ENCODE measurements at places on chromosomes 7 and 10.

GRCh38 chr10:29386342-29386999 is 97.6 kb downstream of the LYZL1 start:
- peak; percentile 25 for DNase-seq

DNA sequence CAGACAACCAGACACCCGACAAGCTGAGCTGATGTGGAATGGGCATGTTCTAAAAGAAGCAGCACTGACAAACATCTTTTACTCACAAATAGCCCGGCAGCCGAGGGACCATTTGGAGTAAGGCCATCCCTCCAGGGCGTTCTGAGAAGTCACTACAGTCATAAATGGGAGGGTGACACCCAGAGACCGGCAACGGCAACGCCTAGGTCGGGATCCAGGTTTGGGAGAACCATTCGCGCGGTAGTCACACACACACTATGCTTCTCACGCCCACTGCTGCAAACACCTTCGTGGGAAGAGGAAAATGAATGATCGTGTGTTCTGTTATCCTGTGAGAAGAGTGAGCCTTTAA is 9.8 kb downstream of the TNS3 start:
- no peak for DNase-seq

DNA sequence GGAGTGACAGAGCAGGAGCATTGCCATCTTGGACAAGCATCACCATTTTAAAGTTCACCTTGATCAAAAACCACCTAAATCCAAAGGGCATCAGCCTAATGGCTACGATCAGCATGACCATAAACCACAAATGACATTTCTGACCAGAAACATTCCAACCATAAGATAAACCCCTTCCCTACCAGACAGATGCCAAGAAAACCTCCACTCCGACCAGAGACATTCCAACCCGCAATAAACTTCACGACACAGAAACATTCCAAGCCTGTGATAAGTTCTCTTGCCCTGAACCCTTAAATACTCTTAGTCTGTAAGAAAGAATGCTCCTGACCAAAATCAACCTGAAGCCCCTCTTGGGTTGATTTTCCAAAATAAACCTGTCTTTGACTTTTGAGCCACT is 606.9 kb downstream of the POM121L12 start:
- no peak for DNase-seq

DNA sequence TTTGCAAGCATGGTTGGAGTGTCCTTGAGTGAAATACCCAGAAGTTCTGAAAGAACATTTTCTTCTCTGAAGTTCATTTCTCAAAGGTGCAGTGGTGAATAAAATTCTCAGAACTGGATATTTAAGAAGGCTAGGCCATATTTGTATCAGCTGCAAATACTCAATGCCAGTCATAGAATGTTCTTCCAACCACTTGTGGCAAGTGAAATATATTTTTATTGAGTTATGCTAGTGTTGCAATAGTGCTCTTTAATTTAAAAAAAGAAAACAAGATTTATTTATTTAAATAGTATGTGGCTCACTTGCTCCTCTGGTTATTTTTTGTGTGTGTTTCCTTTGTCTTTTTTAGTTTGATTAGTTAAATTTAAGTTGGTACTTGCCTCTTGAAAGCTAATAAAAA is 64.5 kb downstream of the PALS2 start:
- DNase-seq: no peak

- DNase-seq: no peak
Measured at GRCh38 chr10:5606321-5606720, 60.1 kb downstream of the ASB13 start.

DNA sequence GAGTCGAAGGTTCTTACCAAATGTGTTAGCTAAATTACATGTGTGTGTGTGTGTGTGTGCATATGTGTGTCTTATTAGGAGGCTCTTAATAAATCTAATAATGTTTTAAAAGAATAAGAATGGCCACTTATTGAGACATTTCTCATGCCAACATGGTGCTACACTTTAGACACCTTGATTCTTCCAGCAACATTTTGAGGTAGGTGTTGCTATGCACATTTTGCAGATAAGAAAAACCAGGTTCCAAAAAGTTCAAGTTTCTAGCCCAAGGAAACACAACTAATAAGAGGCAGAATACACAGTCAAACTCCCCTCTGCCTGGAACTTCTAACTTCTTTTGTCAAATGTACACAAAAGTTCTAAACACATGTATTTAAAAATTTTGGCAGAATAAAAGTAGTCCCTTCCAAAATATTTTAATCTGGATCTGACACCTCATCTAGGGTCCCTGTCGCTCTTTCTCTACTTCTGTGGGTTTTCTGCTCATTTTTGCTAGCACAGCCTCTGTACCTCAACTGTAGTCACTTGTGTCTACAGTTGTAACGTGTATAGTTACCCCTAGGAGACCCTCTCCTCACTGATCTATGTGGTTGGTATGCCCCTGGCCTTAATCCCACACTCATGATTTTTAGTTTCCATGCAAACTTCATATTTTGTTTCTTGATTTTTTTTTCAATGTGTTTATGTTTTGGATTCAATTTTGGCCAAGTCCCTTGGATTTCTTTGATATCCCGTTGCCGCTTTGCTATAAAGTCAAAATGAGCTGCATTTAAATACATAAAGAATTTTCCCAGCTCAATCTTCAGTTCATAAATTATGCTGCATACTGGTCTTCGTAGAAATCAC is 4.3 kb downstream of the ANKRD1 start:
- DNase-seq: no peak
